ENCODE measurements at places on chromosomes 7 and 10. TPM values are rescaled to one million over a fixed set of nuclear protein-coding genes. Genes with fewer than 3 reads are reported as not detected.

GRCh38 chr10:60353519-60354258 lies 36.0 kb downstream of the ANK3 start:
- H3K27ac ChIP-seq: no peak overlapping the region
- H3K4me3 ChIP-seq: no peak overlapping the region
- DNase-seq: no peak
- no peaks in the 10 kb centered on the region for H3K27me3 ChIP-seq
- no peaks in the 10 kb centered on the region for H3K36me3 ChIP-seq
- peaks cover 11% of the 10 kb centered on the region for H3K4me1 ChIP-seq

DNA sequence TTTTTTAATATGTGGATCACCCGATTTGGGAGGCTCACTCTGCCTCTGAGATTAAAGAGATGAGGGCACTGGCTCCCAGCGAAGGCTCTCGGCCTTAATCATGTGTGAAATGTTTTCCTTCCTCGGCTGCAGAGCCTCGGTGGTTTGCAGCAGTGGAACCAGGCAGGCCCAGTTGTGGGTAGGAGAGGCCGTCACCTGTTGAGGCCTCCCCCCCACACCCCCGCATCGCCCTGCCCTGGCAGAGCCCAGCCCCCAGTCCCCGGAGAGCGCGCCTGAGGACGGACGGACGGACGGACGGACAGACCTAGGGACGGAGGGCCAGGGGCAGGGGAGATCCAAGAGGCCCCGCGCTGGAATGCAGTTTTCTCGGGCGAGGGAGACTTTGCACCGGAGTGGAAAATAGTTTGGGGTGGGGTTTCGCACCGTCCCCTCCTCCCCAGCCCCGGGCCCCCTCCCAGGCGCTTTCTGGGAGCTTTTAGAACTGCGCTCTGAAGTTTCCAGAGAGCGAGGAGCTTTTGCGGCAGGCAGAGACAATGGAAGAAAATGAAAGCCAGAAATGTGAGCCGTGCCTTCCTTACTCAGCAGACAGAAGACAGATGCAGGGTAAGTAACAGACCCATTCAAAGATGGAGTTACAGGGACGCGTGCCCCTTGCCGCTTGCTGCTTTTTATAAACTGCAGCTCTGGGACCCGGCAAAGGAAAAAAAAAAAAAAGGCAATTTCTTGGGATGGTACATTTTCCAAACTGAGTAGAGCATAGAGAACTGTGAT lies at the start of gene KIAA1217:
Gene KIAA1217, plus strand, starts transcription at position 478 of the 771 bp plus-strand sequence. Its CDS starts 56 bp downstream, at position 534.
- H3K27me3 ChIP-seq: no peaks in the 10 kb centered on the region
- DNase-seq: peak; percentile 62
- no peaks in the 10 kb centered on the region for H3K36me3 ChIP-seq
- H3K4me3 ChIP-seq: peak within 1 kb of the TSS; percentile 30
- peaks cover 36% of the 10 kb centered on the region for H3K4me1 ChIP-seq

GRCh38 chr10:49837051-49837478 lies 74.9 kb upstream of the OGDHL start:
- no peak overlapping the region for H3K4me3 ChIP-seq
- H3K36me3 ChIP-seq: no peaks in the 10 kb centered on the region
- H3K27me3 ChIP-seq: no peaks in the 10 kb centered on the region
- H3K27ac ChIP-seq: peak overlapping the region; percentile 36
- no peaks in the 10 kb centered on the region for H3K4me1 ChIP-seq

DNA sequence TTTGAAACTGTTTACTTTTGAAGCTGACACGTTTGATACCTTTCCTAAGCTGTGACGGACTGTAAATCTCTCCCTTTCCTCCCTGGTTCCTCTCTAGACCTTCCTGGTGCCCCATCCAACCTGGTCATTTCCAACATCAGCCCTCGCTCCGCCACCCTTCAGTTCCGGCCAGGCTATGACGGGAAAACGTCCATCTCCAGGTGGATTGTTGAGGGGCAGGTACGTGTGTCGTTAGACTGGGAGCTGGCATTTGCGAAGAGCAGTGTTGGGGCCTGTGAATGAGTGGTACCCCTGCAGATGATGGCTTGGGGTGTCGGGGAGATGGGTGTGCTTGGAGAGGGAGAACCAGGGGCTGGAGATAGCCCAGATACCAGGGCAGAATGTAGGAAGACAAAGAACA lies 602.7 kb upstream of the FOXK1 start:
- no peak overlapping the region for H3K4me3 ChIP-seq
- no peak for DNase-seq
- H3K27ac ChIP-seq: no peak overlapping the region
- H3K27me3 ChIP-seq: no peaks in the 10 kb centered on the region

- no peaks in the 10 kb centered on the region for H3K27me3 ChIP-seq
- peak overlapping the region; percentile 75 for H3K27ac ChIP-seq
- H3K4me3 ChIP-seq: no peak overlapping the region
- peak; percentile 68 for DNase-seq
- peaks cover 8% of the 10 kb centered on the region for H3K4me1 ChIP-seq
- H3K36me3 ChIP-seq: no peaks in the 10 kb centered on the region
These were observed 57.6 kb upstream of the EZH2 start for GRCh38 chr7:148941598-148942275.

DNA sequence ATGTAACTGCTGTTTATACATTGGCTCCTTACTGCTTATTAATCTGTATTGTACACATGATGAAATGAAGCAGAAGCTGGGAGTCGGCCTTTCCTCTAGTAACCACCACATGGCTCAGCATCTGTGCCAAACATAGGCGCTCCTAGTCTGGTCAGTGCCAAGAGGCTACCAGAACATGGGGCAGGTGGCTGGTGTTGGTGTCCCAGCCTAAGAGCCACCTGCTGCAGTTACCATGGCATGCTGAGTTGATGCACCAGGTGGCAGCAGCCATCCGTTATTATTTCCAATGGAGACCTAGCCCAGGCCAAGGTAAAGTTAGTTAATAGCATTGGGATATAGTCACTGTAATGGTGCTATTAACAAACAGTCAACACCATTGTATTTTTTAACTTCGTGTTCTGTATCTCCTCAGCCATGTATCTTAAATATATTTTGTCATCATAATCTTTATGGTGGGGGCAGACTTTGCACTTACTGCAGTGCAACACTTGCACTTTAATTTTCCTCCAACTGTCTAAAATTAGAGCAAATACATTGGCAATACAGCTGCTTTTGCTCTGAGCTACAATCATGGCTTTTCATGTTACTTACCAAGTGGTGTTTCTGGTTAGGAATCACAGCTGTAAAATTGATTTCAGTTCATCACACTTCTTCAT lies 33.1 kb downstream of the HBP1 start:
- H3K27ac ChIP-seq: peak overlapping the region; percentile 12
- H3K36me3 ChIP-seq: peaks cover 22% of the 10 kb centered on the region
- DNase-seq: peak; percentile 89
- peaks cover 28% of the 10 kb centered on the region for H3K4me1 ChIP-seq

GRCh38 chr7:39958038-39958437 lies 8.0 kb downstream of the CDK13 start:
- no peaks in the 10 kb centered on the region for H3K27me3 ChIP-seq
- no peak overlapping the region for H3K27ac ChIP-seq
- H3K36me3 ChIP-seq: no peaks in the 10 kb centered on the region
- no peak overlapping the region for H3K4me3 ChIP-seq
- H3K4me1 ChIP-seq: peaks cover 55% of the 10 kb centered on the region

DNA sequence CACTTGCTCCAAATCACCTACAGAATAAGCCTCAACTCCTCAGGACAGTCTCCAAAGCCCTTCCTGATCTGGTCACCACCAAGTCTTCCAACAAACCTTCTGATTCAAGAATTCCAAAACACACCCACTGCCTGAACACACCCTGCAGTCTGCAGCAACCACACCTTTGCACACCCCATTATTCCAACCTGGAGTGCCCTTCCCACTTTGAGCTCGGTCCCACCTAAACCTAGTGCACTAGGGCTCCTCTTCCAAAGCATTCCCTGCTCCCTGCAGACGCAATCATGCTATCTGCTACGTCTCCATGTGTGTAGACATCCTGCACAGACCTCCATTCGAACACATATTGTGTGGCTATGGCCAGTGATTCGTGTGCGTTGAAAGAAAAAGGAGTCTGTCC lies 289.3 kb downstream of the GRID1 start:
- H3K36me3 ChIP-seq: no peaks in the 10 kb centered on the region
- no peak for DNase-seq
- H3K4me3 ChIP-seq: no peak overlapping the region
- H3K4me1 ChIP-seq: no peaks in the 10 kb centered on the region
- no peaks in the 10 kb centered on the region for H3K27me3 ChIP-seq
- no peak overlapping the region for H3K27ac ChIP-seq

GRCh38 chr7:55439627-55440026 lies 74.5 kb downstream of the LANCL2 start:
- H3K27ac ChIP-seq: no peak overlapping the region
- no peaks in the 10 kb centered on the region for H3K4me1 ChIP-seq
- no peaks in the 10 kb centered on the region for H3K27me3 ChIP-seq
- H3K4me3 ChIP-seq: no peak overlapping the region

DNA sequence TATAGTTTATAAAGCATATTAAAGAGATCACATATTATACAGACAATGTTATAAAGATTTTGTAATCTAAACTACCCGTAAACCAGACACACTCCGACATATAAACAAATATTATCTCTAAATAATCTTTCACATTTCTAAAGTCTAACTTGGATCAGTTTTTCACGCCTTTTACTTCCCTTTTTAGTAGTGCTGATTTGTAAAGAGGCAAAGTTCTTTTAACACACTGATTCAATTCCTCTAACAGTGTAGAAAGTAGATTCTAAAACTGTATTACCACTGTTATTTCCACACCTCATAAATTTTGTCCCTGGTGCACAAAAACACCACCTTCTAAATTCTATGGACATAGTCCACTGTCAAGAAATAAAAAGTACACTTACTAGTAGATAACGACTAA lies 230.9 kb downstream of the DOCK4 start:
- H3K27me3 ChIP-seq: no peaks in the 10 kb centered on the region
- no peak overlapping the region for H3K4me3 ChIP-seq
- no peak for DNase-seq
- no peaks in the 10 kb centered on the region for H3K4me1 ChIP-seq

DNA sequence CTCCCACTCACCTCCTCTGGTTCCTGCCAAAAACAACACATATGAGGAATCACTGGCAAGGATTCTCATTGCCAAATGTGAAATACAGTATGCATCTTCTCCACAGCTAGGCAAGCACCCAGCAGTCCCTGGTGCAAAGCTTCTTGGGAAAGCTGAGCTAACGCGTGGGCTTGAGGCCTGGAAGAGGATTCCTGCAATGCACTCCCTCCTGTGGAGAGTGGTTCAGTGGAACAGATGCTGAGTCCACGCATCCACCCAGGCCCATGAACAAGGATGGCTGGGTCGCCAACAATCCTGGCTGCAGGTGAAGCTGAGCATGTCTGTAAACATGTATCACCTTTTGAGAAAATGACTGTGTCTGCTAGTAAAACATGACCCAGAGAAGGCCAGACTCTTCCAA lies 113.2 kb upstream of the CHST15 start:
- no peaks in the 10 kb centered on the region for H3K27me3 ChIP-seq
- DNase-seq: no peak
- no peak overlapping the region for H3K4me3 ChIP-seq
- no peaks in the 10 kb centered on the region for H3K36me3 ChIP-seq
- H3K4me1 ChIP-seq: no peaks in the 10 kb centered on the region

GRCh38 chr7:96547371-96547811 lies 162.3 kb downstream of the SEM1 start:
- no peak for DNase-seq
- H3K27ac ChIP-seq: no peak overlapping the region
- H3K4me3 ChIP-seq: no peak overlapping the region
- no peaks in the 10 kb centered on the region for H3K4me1 ChIP-seq
- H3K27me3 ChIP-seq: no peaks in the 10 kb centered on the region

DNA sequence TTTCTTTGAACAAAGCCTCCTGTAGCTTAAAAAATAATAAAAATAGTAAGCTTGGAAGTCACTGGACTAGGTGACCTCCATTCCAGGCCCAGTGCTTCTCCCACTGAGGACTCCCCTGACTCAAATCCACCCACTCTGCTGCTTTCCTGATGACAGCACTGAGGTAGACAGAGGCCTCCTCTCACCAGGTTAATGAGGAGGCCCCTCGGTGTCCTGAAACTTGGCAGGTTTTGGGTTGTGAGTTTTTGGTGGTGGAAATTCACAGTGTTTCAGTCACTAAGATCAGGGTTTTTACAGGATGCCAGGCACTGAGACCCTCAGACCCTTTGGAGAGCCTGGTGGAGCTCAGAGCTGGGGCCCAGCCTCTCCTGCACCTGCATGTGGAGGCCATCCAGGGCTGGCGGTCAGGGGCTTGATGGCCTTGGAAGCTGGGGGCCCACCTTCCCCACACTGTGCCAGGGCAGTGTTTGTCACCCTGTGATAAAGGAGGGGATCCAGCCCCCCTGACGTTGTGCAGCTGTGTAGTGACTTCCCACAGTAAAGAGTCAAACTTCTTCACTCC lies 19.1 kb downstream of the TSPAN14 start:
- no peaks in the 10 kb centered on the region for H3K36me3 ChIP-seq
- H3K27ac ChIP-seq: peak overlapping the region; percentile 30
- no peaks in the 10 kb centered on the region for H3K27me3 ChIP-seq
- no peak for DNase-seq
- H3K4me3 ChIP-seq: no peak overlapping the region

DNA sequence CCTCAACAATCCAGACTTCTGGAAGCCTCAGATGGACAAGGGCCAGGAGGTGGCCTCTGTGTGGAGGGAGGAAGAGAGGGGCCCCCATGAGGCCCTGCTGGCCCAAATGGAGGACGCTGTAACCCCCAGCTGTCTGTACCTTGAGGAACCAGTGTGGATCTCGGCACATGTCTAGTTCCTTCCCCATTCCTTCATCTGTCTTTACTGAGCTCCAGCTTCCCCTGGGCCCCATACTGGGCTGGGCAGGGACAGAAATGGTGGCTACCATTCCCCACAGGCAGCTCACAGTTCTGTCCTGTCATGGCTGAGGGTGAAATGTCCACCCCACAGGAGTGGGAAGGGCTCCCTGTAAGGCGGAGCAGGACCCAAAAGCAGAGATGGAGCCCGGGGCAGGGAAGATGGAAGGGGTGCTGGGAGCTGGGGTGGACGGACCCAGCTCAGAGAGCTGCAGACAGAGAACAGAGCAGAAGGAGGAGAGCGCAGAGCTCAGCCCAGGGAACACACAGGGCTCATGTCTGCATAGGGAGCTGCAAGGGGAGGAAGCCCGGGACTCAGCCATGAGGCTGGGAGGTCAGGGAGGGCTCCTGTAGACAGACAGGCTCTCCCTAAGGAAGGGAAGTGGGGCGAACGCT lies 22.8 kb downstream of the ANTXRL start:
- no peaks in the 10 kb centered on the region for H3K4me1 ChIP-seq
- H3K27ac ChIP-seq: no peak overlapping the region
- no peaks in the 10 kb centered on the region for H3K36me3 ChIP-seq
- no peak overlapping the region for H3K4me3 ChIP-seq
- no peaks in the 10 kb centered on the region for H3K27me3 ChIP-seq
- DNase-seq: no peak

GRCh38 chr7:138665669-138666140 lies 35.5 kb downstream of the SVOPL start:
- DNase-seq: no peak
- H3K27me3 ChIP-seq: no peaks in the 10 kb centered on the region
- H3K27ac ChIP-seq: no peak overlapping the region
- no peak overlapping the region for H3K4me3 ChIP-seq

Gene IL6
- 2.9 TPM for total RNA-seq

Gene CACNA2D1
- total RNA-seq: 32.0 TPM
